ENCODE measurements at places on chromosomes 16 and 17.

DNA sequence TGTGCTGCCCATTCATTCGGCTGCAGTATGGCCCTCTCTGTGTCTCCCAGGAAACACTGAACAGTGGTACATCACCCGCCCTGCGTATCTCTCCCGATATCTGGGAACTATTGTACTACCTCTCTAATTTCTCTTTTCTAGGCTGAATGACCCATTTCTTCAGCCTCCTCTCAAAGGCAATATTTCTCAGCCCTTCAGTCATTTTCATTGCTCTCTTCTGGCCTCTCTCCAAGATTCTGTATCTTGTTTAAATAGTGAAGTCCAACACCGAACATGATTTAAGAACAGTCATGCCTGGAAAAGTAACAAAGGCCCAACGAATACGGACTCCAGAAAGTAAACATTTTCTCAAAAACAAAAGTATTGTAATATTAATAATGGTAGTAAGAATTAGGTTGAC lies 220.1 kb downstream of the ZFHX3 start:
- DNase-seq, result no peak

- no peak for DNase-seq
These were observed 702.8 kb downstream of the KCNJ2 start for GRCh38 chr17:70872103-70872502.

GRCh38 chr17:41792845-41793783 lies 6.6 kb upstream of the JUP start:
- DNase-seq, result peak; percentile 64

DNA sequence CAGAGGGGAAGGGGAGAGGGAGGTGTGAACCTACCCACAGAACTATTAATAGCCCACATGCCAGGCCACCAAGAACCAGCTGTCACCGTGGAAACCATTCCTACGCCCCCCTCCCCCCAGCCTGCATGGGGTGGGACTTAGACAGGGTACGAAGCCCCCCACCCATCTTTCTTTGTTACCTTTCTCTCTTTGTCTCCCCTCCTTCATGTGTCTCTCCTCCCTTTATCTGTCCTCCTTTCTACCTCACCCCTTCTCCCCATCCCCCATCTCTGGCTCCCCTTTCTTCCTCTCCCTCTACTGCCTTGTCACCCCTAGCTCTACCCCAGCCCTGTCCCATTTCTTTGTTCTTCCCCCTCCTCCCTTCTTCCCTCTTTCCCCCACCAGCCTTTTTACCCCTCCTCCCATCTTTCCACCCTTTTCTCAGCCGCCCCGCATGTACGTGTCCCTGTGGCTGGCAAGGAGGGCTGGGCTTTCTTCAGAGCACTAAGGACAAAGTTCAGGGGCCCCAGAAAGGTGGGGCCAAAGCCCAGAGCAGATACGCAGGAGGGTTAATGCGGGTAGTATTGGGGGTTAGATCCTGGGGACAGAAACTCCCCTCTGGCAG lies 8.0 kb downstream of the THRA start:
- DNase-seq, result no peak

DNA sequence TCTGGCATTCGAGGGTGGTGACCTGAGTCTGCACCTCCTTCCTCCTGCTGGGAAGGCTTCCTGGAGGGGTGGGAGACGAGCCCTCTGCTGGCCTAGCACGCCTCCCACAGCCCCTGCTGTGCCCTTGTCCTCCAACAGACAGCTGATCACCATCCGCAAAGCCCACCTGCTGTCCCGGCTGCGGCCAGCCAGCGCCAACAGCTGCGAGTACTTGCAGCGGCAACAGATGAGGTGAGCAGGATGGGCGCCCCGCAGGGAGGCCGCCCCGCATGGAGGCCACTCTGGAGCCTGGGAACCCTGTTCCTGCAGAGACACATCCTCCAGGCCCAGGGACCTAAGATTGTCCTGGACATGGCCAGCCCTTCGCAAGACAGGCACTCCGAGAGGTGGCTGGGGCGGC lies 21.6 kb downstream of the UBALD1 start:
- peak; percentile 69 for DNase-seq

DNA sequence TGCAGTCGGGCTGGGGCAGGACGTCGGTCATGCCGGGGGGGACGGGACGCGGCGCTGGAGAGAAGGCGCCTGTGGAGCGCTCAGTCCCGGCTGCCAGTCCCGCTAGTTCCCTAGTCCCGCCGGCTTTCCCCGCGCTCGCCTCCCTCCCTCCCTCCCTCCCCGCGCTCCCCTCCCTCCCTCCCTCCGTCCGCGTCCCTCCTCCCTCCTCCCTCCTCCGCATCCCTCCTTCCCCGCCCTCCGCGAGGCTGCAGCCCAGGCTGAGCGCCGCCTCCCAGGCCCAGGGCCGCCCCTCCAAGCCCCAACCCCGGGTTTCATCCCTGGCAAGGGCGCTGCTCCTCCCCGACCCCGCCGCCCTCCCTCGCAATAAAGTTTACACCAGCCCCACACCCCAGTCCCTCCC lies 34.8 kb downstream of the TIMM22 start:
- peak; percentile 59 for DNase-seq

DNA sequence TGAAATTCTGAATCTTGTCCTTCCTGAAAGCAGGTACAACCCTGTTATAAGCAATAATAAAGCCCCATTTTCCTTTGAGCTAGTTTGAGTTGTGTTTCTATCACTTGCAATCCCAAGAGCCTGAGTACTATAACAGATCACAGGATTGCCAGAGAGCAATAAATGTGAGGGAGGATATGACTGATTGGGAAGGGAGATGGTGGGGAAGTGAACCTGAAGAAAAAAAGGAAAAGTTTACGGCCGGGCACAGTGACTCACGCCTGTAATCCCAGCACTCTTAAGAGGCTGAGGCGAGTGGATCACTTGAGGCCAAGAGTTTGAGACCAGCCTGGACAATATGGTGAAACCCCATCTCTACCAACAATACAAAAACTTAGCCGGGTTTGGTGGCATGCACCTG lies 80.4 kb downstream of the COX10 start:
- no peak for DNase-seq

DNA sequence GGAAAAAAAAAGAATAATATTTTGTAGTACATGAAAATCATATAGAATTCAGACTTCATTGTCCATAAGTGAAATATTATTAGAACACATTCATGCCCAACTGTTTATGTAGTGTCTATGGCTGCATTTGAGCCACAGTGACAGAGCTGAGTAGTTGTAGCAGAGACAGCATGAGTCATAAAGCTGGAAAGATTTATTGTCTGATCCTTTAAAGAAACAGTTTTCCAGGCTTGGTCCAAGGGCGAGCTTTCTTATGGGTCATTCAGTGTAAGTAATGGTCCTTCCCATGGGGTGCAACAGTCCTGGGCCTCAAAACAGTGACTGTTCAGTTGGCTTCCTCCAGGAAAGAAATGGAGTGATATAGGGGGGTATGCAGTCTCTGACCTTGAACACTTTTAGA lies 260.2 kb downstream of the HS3ST4 start:
- no peak for DNase-seq

- no peak for DNase-seq
These were observed 64.0 kb downstream of the TBC1D16 start for GRCh38 chr17:79971651-79972050.

DNA sequence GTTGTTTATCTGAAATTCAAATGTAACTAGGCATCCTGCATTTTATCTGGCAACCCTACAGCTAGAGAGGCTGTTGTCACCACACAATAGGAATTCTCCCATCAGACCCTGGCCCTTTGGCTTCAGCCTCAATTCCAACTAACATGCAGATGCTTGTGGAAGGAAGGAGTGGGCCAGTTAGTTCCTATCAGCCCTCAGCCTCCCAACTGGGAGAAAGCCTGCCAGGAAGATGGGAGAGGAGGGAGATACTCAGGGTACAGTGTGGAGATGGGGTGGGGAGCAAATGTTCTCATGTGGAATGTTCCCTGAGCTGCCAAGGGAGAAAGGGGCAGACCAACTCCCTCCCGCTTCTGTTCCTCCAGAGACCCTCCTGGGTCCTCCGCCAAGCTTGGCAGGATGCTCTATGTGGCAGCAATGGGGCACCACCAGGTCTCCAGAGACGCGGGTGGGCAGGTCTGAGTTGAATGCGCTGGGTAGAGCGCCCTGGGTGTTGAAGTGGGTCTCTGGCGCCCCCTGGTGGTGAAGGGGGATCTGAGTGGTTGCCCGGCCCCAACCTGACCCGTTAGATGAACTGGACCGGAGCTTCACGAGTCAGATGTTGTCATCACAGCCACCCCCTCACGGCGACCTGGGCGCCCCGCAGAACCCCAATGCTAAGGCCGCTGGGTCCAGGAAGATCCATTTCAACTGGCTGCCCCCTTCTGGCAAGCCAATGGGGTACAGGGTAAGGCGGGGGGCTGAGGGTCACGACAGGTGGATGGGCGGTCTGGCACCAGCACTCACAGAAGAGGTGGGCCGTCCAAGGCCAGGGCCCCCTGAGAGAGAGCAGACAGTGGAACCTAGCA lies 15.2 kb downstream of the GALK1 start:
- DNase-seq, result peak; percentile 77

DNA sequence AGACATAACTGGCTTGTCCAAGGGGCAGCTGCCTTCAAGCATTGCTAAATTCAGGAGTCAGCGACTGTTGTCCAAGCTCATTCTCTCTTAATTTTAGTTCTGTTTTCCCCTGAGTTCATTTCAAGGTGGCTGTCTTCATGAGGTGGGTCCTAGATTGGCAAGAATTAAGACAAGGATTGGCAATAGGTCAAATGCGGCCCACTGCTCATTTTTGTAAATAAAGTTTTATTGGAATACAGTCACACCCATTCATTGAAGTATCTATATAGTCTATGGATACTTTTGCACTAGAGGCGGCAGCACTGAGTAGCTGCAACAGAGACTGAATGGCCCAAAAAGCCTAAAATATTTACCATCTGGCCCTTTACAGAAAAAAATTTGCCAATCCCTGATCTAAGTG lies 73.8 kb downstream of the TMEM114 start:
- no peak for DNase-seq

GRCh38 chr16:70659953-70660671 lies 13.8 kb downstream of the IL34 start:
- no peak for DNase-seq

- peak; percentile 56 for DNase-seq
These were observed 5.2 kb downstream of the SLFN11 start for GRCh38 chr17:35368081-35368830.

- DNase-seq, result no peak
These were observed 34.8 kb downstream of the ADGRG5 start for GRCh38 chr16:57577214-57577613.

- peak; percentile 41 for DNase-seq
These were observed 999 bp downstream of the CMC2 start for GRCh38 chr16:81005610-81006161.

GRCh38 chr17:57415751-57416207 lies 159.5 kb downstream of the MSI2 start:
- no peak for DNase-seq

DNA sequence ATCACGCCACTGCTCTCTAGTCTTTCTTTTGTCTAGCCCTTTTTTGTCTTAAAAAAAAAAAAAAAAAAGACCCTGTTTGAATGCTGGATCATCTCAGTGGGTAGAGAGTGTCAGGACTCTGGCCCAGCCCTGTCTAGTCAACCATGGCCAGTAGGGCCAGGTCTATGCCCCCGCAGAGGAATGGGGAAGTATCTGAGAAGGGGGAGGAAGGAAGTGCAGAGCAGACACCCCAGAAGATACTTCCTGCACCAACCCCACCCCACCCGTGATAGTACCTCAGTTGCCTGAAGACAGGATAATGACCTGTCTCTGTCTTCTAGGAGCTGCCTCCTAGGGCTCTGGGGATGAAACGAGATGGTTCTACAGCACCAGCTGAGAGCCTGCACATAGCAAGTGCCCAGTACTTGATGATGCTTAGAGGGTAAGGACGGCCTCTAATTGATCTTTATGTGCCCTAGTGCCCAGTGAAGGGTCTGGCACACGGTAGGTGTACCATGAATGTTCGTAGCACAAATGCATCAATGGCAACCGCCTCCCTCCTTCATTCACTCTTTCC lies 55.4 kb downstream of the ABAT start:
- no peak for DNase-seq

GRCh38 chr17:75712446-75712845 lies 8.8 kb upstream of the ITGB4 start:
- DNase-seq, result no peak

- no peak for DNase-seq
These were observed 96.2 kb downstream of the RTN4RL1 start for GRCh38 chr17:1928976-1929375.

DNA sequence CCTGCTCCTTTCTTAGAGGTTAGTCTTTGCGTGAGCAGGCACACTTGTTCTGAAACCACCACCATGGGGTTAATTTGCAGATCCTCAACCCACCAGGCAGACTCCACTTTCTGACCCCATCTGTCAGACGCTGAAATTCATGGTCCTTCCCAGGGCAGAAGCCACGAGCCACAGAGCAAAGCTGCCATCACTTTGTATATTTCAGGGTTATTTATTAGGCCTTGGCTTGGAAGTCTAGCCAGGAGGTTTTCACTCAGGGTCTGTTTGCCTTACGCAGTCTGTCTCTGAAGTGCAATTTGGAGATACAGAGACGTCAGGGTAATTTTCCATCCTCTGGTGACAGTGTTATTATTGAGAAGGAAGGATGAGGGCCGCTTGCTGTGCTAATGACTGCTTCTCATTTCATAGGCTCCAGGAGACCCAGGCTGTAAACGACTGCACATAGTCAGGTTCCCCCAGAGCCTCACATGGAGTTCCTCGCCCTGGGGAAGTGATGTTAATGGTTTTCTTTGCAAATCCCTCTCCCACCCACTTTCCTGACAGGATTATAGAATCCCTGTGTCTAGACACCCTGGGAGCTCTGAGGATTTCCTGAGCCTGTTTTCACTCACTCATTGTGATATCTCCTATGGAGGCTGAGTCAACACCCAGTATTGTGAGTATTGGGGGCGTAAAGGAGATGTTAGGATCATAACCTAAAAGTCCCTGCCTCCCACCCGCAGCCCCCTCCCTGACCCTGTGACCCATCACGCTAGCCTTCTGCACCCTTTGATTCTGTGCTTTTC lies 269.0 kb downstream of the ABCC12 start:
- no peak for DNase-seq

GRCh38 chr16:68264128-68265077 lies at the start of gene SLC7A6:
SLC7A6 (plus strand) TSS chr16:68264526; CDS start chr16:68274727, 10,201 bp downstream.
- DNase-seq, result peak; percentile 67

GRCh38 chr16:27447301-27447700 lies 45.3 kb downstream of the IL21R start:
- no peak for DNase-seq

DNA sequence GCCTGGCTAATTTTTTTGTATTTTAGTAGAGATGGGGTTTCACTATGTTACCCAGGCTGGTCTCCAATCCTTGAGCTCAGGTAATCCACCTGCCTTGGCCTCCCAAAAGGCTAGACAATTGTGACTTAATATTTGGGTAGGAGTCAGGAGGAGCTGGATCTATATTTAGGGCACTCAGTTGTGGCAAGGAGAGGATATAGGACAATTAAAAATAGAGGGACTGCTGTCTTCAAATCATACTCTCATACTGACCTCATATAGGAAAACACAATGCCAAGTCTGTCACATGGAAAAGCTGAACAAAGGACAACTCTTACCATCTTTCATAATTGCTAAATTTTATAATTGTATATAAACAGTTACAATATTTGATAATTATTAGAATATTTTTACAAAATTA lies 17.1 kb downstream of the IRX3 start:
- no peak for DNase-seq

DNA sequence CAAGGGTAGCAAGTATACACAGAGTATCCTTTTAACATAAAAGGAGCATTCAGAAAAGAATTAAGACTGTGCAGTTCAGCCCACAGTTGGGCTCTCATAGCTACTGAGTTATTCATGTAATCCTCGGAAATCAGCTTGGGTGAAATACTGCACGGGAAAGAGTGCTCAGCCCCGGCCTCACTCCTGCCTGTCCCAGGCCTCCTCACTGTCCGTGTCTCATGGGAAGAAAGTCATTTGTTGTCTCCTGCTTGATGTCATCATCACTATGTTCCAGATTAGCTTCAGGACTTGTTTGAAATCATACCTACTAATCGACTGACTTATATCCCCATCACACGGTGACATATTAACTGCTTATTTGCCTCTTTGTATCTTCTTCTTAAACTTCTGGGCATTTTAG lies 223.3 kb upstream of the CHMP6 start:
- no peak for DNase-seq

Data from choroid plexus epithelial cell (primary cell).